Left kidney (tissue), 8 donors: ENCODE measurements at places on chromosomes 7 and 10.

- DNase-seq = no peak
Measured at GRCh38 chr7:107902381-107902780, 11.4 kb downstream of the DLD start.

- DNase-seq = no peak
Measured at GRCh38 chr10:70295321-70295720, 11.5 kb upstream of the NPFFR1 start.

DNA sequence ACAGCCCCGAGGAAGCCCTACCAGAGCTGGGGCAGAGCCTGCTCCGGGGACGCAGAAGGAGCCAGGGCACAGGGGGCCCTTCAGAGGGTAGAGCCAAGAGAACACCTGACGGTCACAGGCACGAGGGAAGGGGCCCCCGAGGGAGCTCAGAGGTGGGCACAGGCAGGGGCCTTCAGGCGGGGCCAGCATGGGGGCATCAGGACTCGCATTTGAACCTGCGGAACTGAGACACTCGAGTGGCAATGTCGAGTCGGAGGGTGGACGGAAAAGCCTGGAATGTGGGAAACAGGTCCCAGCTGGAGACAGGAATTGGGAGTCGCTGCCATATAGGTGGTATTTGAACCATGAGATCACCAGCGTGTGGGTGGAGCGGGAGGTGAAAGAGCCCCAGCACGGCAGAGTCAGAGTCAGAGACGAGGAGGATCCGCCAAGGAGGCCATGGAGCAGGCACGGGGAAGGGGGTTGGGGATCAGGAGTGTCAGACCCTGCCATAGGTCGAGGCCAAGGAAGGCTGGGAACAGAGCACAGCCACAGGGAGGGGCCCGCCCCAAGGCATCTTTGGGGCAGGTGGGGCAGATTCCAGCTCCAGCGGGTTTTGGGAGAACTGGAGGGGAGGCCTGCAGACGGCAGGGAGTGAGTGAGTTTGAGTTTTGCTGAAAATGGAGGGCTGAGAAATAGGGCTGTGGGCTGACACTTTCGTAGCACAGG, 13.8 kb downstream of the STK32C start:
- no peak for DNase-seq

DNA sequence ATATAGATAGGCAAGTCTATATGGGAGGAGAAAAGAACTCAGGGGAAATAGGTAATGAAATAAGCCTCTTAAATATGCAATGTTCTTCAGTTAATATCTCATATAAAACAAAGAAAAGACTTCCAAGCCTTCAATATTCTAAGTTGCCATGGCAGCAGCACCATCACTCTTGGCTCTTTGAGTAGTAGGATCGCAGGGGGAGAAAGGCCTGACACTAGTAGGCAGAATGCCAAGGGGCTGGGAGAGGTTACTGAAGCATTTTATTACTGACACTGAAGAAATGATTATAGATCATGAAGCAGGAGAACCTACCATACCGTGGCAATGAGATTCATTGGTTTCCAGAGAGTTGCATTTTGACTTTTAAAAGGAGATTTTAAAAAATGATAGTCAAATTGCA, 193.9 kb downstream of the NXPH1 start:
- DNase-seq = peak; percentile 4

GRCh38 chr7:103542470-103542869, 96.5 kb upstream of the SLC26A5 start:
- DNase-seq = no peak

DNA sequence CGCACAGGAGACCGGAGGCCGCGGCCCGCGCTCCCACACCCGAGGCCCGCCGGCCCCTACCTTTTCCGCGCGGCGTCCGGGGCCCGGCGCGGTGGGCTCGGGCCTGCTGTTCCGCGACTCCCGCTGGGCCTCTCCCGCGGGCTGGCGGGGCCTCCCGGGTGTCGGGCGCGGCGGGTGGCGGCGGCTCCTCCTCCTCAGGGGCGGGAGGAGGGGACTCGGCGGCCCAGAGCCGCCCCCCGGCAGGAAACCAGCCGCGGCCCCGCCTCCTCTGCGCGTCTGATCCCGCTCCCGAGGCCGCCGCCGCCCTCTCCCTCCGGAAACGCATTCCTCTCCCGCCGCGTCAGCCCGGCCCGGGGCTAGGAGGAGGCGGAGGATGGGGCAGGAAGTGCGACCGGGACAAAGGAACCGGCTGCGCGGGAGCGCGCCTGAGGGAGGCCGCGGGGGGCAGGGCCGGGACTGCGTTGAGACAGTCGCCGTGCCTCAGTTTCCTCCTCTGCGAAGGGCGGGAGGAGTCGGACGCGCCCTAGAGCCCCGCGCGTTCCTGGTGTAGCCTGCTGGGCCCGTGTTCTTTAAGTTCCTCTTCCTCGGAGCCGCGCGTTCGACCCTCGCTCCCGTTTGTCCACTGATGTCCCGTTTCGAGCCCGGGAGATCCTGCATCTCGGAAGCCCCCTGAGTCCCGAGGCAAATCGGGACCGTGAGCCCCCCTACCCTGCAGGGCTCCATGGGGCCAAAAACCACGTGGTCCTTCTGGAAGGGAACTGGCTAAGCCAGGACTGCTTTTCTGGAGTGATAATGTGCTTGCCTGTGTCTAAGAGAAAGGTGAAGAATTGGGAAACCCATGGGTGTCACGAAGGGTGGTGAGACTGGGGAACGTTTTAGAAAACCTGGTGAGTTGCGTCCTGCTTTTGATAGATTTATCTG, at the start of gene ITGB1:
TSS of gene ITGB1 (minus strand) at position 146 of the 921 bp plus-strand sequence. CDS start 22,672 bp downstream, outside the sequence.
- DNase-seq = peak; percentile 96

- no peak for DNase-seq
Measured at GRCh38 chr10:94440096-94440495, 37.8 kb downstream of the TBC1D12 start.

DNA sequence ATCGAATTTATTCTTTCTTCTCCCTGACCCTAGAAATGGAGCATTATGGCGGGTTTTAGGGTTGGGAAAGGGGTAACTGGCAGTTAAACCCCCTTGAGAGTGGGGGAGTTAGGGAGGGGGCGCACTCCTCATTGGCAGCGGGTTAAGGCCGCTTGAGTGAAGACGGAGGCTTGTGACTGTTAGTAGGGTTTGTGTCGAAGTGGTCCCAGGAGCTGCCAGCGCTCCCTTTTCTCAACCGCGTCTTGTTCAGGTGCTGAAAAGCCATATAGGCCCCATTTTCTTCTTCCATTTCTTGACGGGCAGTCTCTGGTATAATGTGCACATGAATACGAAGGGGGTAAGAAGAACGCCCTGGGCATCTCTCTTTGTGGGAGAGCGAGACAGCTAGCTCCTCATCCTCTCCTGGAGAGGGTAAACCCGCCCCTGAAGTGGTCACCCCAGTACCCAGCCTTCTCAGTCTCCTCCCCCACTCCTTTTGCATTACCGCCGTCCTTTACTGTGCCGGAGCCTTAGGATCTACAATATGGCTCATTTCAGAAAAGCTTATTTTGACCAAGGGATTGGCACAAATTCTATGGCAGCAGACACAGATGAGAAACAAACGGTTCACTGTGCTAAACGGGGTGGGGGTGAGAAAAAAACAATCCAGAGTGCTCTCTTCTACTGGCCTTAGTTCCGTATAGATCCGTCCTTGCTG, 836 bp downstream of the KMT2E start:
- DNase-seq = peak; percentile 71

- no peak for DNase-seq
Measured at GRCh38 chr7:3367261-3367660, 66.2 kb downstream of the SDK1 start.

GRCh38 chr7:140674899-140675701, 2.4 kb downstream of the ADCK2 start:
- no peak for DNase-seq

DNA sequence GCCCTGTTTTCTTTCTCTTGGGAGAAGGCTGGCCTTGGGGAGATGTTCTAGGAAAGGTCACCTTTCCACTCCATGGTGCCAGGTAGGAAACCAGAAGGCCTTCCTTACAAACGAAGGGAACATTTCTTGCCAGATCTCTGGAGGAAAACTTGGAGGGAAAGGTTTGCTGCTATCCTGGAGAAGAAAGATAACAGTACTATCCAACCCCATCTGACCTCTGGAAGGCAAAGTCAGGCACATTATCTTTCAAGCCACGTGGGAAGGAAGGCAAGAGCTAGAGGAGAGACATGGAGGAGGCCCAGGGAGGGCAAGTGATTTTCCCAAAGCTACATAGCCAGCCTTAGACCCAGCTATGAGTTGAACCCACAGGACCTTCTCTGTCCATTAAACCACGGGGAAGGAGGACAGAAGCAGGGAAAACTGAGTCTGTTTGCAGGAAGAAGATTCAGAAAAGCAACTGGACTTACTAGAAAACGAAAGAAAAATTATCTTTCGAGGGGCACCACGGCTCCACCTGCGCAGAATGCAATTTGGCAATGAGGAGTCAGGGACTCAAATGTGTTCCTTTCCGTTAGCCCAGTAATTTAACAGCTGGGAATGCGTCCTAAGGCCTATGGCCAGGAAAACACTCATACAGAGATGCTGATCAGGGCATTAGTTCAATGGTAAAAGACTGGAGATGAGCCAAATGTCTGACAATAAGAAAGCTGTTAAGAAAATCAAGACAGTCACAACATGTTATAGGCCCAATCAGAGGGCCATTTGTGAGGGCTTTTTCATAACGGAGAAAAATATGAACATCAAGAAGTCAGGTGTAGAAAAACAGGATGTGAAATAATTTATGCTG, 32.0 kb upstream of the PSAP start:
- DNase-seq = no peak

DNA sequence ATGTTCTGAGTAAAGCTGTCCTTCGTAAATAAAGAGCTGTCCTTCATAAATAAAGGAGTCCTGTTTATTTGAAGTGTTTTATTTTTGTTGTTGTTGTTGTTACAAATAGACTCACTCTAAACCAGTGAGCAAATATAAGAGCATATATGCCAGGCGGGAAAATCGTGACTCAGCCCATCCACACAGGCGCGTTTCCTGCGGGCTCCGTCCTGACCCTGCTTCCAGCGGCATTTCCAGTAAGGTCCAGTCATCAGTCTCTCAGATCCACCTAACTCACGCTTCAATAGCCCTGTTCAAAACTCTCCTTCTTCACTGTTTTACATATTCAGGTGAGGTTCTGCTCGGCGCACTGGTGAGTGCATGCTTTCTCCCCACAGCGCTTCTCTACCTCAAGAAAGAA, 277.2 kb upstream of the ADARB2 start:
- DNase-seq = no peak

- no peak for DNase-seq
Measured at GRCh38 chr7:132423594-132424200, 152.6 kb downstream of the PLXNA4 start.

DNA sequence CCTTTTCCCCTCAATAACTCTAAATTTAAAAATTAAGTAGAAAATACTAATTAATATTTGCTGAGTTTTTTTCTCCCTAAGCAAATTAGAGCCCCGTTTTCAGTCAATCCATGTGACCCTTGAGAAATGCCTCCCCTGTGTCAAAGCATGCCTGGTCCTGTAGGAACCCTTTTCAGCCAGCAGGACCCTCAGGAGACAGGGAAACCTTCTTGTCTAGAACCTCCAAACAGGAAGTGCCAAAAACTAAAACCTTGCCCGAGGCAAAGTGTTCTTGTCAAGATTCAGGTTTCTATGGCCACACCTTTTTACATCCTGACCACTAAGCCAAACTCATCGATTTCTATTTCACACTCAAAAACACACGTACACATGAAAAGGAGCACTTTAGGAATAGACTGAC, 60.1 kb upstream of the NFE2L3 start:
- no peak for DNase-seq

DNA sequence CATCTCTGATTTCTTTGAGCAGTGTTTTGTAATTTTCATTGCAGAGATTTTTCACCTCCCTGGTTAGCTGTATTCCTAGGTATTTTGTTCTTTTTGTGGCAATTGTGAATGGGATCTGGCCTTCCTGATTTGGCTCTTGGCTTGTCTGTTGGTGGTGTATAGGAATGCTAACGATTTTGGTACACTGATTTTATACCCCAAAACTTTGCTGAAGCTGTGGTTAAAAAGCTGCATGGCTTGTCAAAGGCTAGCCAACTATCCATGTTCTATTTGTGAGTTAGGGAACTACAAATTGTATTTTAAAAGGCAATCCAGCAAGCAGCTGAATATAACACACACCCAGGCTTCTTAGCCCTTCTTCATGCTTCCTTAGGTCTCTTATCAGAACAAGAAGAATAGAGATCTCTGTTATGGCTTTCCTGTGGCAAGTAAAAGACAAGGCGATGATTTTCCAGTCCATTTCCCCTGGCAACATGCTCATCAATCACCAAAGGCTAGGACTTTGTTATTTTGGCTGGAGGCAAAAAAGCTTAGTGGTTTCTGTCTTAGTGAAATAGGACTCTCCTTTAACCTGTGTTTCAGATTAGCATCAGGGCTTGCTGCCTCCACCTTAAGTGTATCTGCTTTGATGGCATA, 77.5 kb downstream of the CDK6 start:
- DNase-seq = no peak

GRCh38 chr10:44847110-44847509, 64.0 kb upstream of the TMEM72 start:
- DNase-seq = no peak

DNA sequence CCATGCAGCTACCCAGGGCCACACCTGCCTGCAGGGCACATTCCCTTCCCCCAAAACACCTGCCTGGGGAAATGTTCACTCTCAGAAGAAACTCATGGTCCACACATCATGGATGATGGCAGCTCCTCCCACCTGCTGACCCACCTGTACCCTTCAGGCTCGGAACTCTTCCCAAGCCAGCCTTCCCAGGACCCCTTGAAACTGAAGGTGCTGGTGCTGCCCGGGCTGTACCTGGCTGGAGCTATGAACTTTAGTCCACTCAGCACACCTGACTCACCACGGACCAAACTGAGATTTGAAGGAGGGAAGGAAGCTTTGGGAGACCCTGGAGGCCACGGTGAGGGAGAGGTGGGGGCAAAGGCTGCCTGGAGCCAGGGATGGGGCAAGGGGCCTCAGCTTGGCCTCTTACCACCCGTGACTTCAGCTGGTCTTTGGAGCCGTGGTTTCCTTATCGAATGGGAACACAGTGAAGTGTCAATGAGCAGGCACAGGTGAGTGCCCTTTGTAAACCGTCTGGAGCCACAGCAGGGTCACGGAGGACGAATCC, 30.1 kb upstream of the INPP5A start:
- no peak for DNase-seq

DNA sequence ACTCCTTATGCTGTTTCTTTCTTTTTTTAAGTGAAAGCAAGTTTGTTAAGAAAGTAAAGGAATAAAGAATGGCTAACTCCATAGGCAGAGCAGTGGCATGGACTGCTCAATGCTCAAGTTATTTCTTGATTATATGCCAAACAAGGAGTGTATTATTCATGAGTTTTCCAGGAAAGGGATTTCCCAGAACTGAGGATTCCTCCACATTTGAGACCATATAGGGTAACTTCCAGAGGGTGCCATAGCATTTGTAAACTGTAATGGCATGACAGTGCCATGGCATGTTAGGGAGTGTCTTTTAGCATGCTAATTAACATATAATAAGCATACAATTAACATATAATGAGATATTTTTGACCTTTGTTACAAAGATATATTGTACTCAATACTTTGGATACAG, 1034.5 kb upstream of the PHF14 start:
- DNase-seq = no peak
